ENCODE measurements at places on chromosomes 6 and 20.

- DNase-seq, result no peak
Observed at GRCh38 chr6:37110500-37111461, 59.2 kb upstream of the PIM1 start.

DNA sequence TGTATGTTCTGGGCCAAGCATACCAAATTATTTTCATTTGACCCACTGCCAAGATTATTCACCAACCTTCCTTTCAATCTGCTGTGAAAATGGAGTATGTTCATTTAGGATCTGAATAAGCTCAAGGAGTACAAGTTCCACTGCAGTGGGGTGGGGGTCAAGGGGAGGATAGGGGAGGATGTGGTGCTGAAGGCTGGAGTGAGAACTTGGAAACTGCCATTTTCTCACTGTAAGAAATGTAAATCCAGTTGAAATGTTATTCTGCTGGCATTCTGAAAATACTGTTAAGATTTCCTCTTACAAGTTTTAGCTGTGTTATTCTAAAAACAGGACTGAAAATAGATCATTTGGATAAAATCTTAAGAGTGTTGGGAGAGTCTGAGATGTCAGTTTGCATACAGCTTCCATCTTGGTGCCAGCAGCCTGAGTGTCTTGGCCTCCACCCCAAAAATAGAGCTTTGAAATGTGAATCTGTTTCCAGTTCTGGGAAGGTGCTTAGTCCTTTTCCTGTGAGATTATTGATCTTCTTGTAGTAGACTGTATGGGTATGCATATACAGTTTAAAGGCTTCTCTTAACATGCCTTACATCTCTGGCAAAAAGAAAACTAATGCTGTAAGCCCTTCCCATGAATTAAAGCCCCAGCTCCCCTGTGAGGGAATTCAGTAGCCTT lies 84.3 kb downstream of the CTNNBL1 start:
- DNase-seq, result no peak

GRCh38 chr20:64188682-64189529 lies 24.7 kb downstream of the MYT1 start:
- no peak for DNase-seq

DNA sequence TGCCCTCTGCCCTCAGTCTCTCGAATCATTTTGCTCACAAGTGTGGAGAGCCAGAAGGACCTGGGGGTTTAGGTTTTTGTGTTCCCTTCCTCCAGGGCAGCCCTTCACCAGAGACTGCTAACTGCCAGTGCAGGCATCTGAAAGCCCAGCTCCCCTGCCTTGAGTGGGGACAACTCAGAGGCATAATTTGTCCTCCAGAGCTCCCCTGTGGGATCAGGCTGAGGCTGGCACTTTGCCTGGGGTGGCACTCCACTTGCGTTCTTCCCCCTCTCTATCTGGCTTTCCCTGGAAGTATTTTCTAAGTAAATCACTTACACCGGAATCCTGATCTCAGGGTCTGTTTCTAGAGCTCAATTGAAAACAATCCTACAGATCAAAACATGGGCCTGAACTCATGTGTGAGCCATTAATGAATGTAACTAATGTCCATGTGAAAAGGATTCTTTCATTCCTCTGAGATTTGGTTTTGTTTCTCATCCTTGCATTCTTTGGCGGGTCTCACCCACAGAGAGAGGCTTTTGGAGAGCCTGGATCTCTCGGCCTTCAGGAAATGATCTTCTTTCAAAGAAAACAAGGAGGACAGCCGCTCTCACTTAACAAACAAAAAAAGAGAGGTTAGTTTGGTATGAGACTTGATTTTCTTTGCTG lies 125.7 kb upstream of the RIPOR2 start:
- DNase-seq, result no peak

- no peak for DNase-seq
Observed at GRCh38 chr6:137560184-137560563, 66.0 kb upstream of the OLIG3 start.

- DNase-seq, result peak; percentile 44
Observed at GRCh38 chr6:155400654-155400965, 55.0 kb downstream of the NOX3 start.

- DNase-seq, result no peak
Observed at GRCh38 chr6:153485072-153485471, 354.0 kb upstream of the RGS17 start.

GRCh38 chr6:57201718-57202117 lies 20.4 kb downstream of the RAB23 start:
- DNase-seq, result no peak

DNA sequence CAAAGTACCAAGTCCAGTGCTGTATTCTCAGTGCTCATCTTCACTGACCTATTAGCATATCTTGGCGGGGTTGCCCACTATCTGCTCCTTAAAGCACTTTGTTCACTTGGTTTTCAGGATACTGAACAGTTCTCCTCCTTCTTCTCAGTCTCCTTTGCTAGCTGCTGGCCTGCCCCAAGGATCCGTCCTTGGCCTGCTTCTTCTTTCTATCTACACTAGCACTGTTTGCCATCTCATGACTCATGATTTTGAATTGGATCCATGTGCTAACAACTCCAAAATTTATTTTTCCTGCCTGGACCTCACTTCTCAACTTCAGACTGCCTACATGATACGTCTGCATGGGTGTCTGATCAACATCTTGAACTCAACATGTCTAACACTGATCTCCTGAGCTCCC lies 15.5 kb downstream of the TPD52L1 start:
- no peak for DNase-seq

- DNase-seq, result no peak
Observed at GRCh38 chr6:115947966-115948541, 112.6 kb downstream of the FRK start.

- DNase-seq, result no peak
Observed at GRCh38 chr20:46056970-46057855, 28.2 kb downstream of the SLC12A5 start.

DNA sequence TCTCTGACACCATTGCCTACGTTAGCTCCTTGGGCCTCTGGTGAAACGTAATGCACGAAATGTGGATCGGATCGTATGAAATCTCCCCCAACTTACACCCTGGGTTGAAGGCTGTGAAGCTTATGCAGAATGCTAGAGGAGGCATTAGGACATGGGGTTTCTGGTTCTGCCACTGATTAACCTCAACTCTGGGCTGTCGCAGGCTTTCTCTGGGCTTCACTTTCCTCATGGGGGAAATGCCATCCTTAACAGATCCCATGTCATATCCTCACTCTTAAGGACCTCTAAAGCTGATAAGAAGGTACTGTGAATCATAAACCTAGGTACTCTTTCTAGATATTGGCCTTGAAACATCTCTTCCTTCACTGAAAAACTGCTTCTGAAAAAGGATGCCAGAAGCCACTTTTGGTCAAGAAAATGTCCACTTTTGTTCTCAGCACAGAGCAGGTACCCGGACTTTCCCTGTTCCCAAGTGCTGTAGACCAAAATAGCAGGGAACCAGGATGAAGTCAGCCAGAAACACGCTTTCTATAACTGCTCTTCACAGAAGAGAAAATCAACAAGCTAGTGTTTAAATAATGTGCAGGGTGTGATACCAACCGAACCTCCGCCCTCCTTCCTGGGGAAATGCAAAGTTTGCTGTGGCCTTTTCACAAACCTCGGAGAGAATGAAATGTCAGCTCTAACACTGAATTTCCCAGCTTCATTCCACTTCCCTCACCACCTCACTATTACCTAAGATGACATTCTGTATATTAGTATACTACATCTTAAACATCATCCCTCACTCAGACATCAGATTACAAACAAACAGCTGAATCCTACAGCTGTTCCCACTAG lies 118.9 kb downstream of the BACH2 start:
- no peak for DNase-seq

All from HEK293T (cell line).